ENCODE measurements at places on chromosomes 12 and 14. TPM values are rescaled to one million over a fixed set of nuclear protein-coding genes. Genes with fewer than 3 reads are reported as not detected.

- no peak for DNase-seq
Measured at GRCh38 chr12:41223600-41223999, 35.5 kb downstream of the PDZRN4 start.

- DNase-seq, result no peak
Measured at GRCh38 chr12:68487721-68488309, 122.9 kb upstream of the RAP1B start.

DNA sequence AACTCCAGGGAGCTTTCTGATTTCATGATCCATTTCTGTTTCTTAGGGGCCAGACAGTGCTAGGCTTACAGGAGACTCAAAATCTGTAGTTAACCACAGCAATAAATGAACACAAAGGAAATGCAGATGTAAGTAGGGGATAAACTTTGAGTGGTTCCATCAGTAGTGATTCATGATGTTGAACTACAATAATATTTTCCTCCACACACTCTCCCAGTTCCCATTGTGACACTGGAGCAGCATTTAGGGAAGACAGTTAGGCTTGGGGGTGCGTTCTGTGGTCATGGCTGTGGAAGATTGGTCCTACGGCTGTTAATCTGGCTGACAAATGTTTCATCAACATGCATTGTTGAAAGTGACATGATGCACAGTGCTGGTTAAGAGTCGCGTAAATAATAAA is 66.9 kb downstream of the HMGA2 start:
- no peak for DNase-seq

Gene E2F7
- 32.7 TPM for total RNA-seq

Gene NYNRIN
- total RNA-seq, result 11.9 TPM

Gene PWP1
- 44.9 TPM for total RNA-seq

Gene KLRG1
- 2.3 TPM for total RNA-seq
